ENCODE measurements at places on chromosomes 12 and 14.

- DNase-seq = peak; percentile 34
These were observed 286.9 kb upstream of the PRKD1 start for GRCh38 chr14:30214461-30215090.

GRCh38 chr14:70714055-70714550 is 72.4 kb downstream of the TTC9 start:
- DNase-seq = peak; percentile 71

- DNase-seq = no peak
These were observed 15.9 kb upstream of the SIX1 start for GRCh38 chr14:60665177-60665550.

- peak; percentile 45 for DNase-seq
These were observed at the start of gene ZNF219 for GRCh38 chr14:21098076-21098891. Gene ZNF219, minus strand, starts transcription at chr14:21098655. Its CDS starts 5,064 bp downstream, at chr14:21093591.

DNA sequence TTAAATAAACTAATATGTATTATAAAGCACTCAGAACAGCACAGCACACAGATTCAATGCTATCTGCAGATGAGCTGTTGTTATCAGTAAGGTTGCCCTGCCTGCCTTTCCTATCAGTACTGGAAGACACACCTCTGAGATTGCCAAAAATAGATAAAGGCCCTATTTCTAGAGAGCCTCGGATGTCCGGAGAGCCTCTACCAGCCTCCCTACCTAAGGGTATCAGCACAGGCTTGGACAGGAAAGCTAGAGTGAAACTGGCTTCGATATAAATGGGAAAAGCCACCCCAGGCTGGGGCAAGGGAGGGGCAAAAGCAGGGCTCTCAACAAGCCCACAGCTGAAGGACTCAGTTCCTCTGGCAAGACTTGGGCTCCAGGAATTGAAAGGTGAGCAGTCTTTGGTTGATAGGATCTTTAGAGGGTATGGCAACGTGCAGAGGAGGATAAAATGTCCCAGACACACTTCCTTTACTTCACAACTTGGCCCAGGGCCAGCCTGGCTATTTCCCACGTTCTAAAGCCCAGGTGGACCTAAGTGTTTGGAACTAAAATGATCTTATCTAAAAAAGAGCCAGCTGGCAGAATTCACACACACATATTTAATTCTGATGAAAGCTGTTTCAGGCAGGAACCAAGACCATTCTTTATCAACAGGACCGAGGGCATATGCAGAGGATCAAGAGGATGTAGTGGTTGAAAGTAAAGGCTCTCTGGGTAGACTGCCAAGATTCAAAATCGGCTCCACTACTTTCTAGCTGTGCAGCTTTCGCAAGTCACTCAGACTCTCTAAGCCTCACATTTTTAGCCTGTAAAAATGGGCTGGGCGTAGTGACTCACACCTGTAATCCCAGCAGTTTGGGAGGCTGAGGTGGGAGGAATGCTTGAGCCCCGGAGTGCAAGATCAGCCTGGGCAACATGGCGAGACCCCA is 37.8 kb upstream of the ITPR2 start:
- DNase-seq = peak; percentile 54

All from renal cortex interstitium (tissue), 15 donors.